ENCODE measurements at places on chromosomes 12 and 14.

DNA sequence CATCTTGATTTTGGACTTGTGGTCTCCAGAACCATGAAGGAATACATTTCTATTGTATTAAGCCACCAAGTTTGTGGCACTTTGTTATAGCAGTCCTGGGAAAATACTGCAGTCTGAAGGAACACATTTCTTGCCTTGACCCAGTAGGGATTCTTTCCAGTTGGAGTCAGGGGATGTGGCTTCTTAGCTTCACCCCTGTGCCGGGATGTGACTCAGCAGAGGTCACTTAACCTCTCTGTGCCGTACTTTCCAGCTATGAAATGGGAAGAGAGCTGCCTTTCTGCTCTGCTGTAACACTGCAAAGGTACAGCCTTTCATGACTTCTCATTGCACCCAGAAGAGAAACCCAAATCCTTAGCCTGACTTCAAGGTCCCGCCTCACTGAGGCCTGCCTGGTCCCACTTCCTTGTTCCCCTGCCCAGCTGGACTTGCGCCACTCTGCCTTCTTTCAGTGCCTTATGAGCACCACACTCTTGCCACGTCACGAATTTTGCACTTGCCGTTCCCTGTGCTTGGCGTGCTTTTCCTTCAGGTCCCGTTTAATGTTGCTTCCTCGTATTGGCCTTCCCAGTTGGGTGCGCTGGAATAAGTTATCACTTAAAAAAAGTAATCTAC, 24.2 kb downstream of the CHST11 start:
- peak; percentile 79 for DNase-seq

GRCh38 chr14:99481745-99482099, 513 bp downstream of the CCNK start:
- DNase-seq: no peak

DNA sequence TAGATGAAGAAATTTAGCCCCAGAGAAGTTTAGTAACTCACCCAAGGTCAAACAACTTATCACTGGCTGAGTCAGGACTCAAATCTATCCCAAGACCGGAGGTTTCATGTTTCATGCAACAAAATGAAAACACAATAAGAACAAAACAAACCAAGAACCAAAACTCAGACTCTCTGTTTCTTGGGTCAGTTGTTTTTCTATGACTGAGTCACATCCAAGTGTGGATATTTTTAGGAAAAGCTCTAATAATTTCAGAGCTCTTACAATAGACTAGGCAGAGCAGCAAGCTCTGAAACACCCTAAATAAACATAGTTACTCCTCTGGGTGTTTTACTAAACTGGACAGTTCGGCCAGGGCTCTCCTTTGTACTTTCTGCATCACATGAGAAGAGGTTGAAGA, 87.6 kb upstream of the PRB2 start:
- no peak for DNase-seq

GRCh38 chr14:69191340-69192111, at the start of gene EXD2:
EXD2 (plus strand) TSS chr14:69191498; CDS start chr14:69209471, 17,973 bp downstream.
- peak; percentile 51 for DNase-seq

- no peak for DNase-seq
These were observed 133.5 kb upstream of the KRAS start for GRCh38 chr12:25384038-25384892.

DNA sequence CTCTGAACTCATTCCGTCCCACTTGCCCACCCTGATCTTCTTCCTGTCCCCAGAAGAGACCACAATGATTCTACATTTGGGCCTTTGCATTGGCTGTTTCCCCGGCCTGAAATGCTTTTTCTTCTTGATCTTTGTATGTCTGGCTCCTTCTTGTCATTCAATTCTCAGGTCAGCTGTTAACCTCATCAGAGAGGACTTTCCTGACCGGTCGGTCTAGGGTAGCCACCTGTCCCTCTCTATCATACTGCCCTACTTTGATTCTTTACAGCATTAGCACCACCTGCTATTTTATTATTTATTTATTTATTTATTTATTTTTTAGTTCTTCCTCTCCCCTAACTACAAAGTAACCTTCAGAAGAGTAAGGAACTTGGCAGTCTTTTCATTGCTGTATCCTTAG, 84.3 kb downstream of the DYRK2 start:
- DNase-seq: no peak

GRCh38 chr14:35341454-35341750, 49.2 kb downstream of the PSMA6 start:
- DNase-seq: no peak

GRCh38 chr14:96888158-96888557, 91.0 kb downstream of the VRK1 start:
- DNase-seq: no peak

DNA sequence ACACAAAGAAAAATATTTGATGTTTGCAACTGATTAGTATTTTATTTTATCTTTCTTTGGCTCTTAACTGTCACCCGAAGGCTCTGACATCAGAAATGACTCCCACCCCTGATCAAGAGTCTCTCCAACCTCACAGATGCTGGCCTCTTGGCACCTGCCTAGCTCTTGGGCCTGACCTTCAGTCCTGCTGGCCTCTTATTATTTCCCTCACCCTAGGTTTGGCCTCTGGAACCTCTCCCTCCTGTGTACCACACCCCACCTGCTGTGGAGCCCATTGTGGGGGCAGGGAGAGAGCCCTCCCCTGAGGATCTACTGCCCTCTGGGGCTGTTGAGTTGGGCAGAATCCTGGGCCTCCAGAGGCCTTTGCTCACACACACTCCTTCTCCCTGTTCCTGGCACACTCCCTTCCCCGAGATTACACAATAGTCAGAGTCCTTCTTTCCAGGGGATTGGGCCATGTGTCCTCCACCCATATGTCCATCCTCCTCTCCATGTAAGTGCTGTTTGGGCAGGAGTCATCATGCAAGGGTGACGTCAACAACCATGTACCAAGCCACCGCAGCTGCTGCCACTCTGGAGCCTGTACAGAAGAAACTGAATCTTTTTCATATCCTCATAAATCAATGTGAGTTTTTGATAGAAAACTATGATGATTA, 124.3 kb downstream of the RASSF9 start:
- no peak for DNase-seq

DNA sequence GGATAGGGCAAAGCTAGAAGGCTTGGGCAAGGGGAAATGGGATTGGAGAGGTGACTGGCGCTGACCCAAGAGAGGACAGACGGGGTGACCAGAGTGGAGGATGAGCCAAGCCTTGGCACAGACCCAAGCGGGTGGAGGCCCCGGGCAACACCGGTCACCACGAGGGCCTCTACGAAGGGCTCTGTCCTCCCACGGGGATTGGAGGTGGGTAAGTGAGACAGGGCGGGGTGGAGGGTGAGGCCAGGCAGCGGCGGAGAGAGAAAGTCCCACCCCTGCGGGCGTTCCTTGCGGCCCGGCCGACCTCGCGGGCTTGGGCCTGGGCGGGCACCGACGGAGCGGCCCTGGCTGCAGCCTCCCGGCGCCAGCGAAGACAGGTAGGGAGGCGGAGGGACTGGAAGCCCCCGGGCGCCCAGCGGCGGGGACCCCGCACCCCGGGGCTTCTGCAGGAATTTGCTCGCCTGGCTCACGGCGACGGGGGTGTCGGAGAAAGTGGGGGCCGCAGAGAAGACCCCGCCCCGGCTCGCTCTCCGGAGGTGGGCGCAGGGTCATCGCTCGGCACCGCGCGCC, at the start of gene PAPLN:
Gene PAPLN, plus strand, starts transcription at position 288 of the 567 bp plus-strand sequence. CDS start 2,273 bp downstream, outside the sequence.
- DNase-seq: peak; percentile 31

DNA sequence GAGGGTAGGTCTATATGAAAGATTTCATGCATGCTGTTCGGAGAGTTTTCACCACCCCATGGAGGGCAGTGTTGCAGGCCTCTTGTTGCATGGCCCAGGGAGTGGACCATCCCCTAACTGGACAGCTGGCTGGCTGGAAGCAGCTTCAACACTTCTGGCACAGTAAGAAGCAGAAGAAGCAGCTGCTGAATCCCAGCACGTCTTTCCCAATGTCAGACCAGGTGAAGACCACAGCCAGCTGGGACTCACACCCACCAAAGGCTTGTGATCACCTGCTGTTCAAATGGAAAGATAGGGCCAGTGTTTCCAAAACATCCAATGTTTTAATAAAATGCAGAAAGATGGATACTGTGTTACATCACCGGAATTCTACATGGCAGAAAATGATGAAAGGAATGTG, 1423.6 kb downstream of the AACS start:
- DNase-seq: no peak

DNA sequence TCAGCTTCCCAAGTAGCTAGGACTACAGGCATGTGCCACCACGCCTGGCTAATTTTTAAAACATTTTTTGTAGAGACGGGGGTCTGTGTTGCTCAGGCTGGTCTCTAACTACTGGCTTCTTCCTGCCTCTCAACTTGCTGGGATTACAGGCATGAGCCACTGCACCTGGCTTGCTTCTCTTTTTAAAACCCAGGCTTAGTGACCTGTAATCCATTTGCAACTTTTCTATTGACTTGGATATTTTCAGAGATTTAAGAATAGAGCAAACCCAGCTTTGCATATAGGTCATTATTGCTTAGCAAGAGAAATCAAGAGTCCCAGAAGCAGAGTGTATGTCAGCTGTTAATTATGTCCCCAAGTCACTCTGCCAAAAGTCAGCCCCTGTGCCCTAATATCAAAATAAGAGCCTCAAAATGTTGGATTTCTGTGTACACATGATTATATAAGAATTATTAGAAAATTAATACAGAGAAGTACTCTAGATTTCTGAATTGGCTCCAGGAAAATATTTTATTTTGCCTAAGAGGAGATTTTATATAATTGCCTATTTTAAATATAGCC, 24.9 kb downstream of the TCP11L2 start:
- DNase-seq: no peak

- DNase-seq: no peak
These were observed 271.0 kb upstream of the RTL1 start for GRCh38 chr14:101174522-101174838.

GRCh38 chr12:12088147-12088546, 17.4 kb downstream of the BCL2L14 start:
- DNase-seq: no peak

DNA sequence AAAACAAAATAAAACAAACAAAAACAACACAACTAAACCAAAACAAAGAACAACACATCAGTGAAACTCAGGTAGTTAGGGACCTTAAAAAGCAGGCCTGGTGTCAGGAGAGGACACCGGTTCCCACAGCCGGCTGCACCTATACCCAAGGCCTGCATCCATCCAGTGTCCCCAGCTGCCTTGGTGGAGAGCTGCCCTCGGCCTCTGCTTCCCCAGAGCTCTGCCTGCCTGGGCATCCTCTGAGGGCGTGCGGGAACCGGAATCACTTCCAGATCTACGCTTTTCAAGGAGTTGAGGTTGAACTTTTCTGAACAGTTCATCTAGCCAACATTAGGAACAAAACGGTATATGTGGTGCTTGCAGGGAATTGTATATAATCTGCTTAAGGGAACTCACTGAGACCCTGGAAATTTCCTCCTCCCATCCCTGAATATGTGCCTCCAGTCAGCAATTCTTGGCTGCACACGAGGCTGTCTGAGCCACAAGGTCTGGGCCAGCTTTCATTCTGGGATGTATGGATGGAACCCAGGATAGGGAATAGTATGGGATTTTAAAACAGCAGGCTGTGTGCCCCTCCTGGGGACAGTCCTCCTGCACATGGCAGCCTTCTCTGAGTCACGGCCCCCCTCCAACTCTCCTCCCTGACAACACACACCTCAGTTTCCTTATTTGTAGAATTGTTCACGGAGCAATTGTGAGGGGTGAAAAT, 319.0 kb upstream of the RTL1 start:
- no peak for DNase-seq

- no peak for DNase-seq
These were observed 3.5 kb downstream of the LPAR5 start for GRCh38 chr12:6632026-6632983.

GRCh38 chr14:49287004-49287403, 299.2 kb downstream of the RPS29 start:
- DNase-seq: no peak

DNA sequence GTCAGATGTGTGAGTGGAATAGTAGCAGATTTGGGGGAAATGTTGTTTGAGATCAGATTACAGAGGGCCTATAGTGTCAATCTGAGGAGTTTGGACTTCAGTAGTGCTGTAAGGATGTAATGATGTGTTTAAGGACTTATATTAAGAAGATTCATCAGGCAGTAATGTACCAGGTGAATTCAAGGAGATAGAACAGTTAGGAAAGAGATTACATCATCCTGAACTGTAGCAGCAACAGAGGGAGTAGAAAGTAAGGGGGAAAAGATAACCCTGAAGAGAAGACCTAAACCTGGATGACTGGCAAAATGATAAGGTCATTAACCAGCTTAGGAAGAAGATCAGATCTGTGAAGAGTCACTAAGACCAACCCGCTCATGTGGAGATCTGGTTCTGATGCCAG, 349.4 kb downstream of the PDZRN4 start:
- no peak for DNase-seq

- DNase-seq: no peak
These were observed 5.2 kb upstream of the ACADS start for GRCh38 chr12:120720234-120720986.

GRCh38 chr12:105418821-105419291, 88.4 kb downstream of the C12orf75 start:
- no peak for DNase-seq

GRCh38 chr14:31441273-31442111, 15.8 kb downstream of the DTD2 start:
- DNase-seq: no peak

DNA sequence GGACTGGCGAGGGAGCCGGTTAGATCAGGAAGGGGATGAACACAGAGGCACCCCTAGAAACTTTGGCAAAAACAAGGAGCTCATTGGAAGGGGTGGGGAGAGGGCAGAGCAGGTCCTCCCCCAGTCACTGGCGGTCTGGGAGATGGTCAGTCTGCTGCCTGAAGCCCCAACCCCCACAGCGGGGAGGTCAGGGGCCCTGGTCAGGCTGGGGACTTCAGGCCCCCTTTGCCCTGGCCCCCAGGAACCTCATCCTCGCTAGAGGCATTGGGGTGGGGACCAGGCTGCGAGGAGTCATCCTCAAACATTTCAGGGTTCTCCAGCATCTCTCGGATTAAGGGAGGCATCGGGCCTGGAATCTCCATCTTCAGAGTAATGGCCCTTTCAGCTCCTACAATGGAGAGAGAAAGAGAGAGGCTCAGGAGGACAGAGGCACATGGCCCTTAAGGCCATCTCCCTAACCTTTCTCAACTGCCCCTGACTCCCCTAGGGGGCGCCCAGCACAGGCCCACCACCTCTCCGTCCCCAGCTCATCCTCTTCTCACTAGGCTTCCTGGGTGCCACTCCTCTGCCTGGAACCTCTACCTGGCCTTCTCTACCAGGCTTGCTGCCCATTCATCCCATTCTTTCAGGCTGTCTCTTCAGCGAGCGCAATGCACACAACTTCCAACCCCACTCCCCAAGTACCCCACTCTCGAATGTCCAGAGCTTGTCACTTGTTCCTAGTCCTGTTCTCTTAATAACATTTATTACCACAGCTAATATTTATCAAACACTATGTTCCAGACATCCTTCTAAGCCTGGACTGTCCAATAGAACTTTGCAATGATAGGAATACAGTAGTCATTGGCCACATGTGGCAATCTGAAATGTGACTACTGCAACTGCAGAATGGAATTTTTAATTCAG, 4.7 kb upstream of the ITGB7 start:
- no peak for DNase-seq

All from RCC 7860 (cell line).